Left cardiac atrium (tissue), 4 donors: ENCODE measurements at places on chromosomes 7 and 10. TPM values are rescaled to one million over a fixed set of nuclear protein-coding genes. Genes with fewer than 3 reads are reported as not detected.

The VCL gene
- total RNA-seq = 170 TPM

The MINPP1 gene
- total RNA-seq = 8.0 TPM

The TMEM196 gene
- total RNA-seq = not detected

The FBXL13 gene
- total RNA-seq = 0.65 TPM

DNA sequence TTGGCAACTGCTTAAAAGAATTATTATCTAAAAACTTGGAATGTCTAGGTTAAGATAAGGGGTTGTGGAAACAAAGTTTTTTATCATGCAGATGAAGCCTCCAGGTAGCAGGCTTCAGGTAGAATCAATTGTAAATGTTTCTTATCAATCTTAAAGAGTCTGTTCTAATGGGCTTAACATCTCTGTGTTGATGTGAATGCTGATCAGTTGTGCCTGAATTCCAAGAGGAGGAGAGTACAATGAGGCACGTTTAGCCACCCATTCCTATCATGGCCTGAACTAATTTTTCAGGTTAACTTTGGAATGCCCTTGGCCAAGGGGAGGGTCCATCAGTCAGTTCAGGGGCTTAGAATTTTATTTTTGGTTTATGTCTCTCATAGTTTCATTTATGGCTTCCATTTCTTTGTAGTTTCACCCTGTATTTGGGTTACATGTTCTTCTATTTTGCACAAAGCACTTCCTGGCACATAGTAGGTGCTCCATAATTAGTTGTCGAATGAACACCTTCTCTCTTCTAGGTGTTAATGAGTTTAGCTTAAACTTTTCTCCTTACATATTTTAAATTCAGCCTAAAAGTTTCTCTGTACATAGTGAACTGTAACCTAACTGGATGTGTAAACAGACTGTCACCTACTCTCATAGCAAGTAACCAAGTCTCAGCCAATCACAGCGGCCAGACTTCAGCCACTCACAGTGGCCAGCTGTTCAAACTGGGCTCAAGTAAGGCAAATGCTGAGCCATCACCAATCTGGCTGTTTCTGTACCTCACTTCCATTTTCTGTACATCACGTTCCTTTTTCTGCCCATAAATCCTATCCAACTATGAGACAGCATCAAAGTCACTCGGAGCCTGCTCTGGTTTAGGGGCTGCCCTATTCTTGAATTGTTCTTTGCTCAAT lies 34.7 kb downstream of the ALOX5 start:
- DNase-seq = no peak

The VIPR2 gene
- 8.5 TPM for total RNA-seq

DNA sequence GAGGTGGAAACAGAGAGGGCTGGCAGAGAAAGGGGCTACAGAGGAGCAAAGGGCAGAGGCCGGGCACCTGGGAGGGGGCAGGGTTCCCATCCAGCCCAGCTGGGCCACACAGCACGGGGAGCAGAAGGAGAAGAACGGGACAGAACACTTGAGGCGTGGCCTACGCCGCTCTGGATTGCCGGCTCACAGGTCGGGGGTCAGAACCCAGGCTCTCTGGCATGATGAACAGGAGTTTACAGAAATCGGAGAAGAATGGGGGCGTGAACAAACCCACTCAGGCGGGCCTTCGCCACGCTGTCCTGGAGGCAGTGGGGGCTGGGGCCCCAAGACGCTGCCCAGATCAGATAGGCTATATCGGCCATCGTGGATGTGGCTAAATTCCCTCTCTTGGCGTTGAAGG lies 362.2 kb upstream of the SHH start:
- no peak for DNase-seq

GRCh38 chr7:51817694-51818225 lies 501.2 kb upstream of the COBL start:
- no peak for DNase-seq

- no peak for DNase-seq
Observed at GRCh38 chr10:124003871-124004662, 89.3 kb downstream of the CHST15 start.

The PRKG1 gene
- total RNA-seq = 31.5 TPM

DNA sequence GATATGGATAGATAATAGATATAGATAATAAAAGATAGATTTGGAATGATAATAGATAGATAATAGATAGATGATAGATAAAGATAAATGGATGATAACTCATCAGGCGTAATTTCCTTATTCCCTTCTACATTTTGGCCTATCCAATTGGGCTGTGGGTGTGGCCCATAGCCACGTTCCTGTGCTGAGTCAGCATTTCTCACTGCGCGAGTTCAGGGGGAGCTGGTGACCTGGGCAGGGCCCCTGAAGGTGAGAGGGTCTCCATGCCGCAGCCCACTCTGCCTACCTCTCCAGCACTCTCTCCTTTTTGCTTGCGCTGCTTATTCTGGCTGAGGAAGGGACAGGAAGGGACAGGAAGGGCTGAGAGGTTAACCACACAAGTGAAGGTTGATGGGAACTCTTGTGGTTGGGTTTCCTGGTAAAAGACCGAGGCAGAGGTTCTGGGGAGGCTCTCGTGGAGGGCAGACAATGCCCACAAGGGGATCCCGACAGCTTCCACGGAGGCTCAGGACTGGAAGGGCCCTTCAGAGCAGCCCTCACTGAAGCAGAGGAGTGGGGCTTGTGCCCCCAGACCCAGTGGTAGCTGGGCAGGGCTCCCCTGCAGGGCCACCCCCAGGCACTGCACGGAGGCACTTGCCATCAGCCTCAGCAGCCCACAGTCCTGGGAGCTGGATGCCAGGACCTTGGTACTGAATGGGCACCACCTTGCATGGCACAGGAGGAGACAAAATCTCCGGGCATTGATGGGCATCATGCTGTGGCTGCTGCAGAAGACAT lies 247.3 kb upstream of the PITRM1 start:
- no peak for DNase-seq

- DNase-seq = no peak
Observed at GRCh38 chr7:131381069-131381838, 53.6 kb downstream of the MKLN1 start.

DNA sequence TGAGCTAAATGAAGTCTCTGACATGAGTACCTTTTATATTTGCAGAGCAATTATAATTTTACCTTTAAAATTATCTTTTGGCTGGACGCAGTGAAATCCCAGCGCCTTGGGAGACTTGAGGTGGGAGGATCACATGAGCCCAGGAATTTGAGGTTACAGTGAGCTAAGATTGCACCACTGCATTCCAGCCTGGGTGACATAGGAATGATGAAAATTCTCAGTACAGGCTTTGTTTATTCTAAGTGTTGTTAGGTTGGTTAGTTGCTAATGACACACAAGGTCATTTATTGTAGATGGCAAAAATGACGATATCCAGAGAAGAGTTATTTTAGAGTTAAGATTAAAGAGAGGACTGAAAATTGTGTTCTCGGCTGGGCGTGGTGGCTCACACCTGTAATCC lies 87.6 kb downstream of the XRCC2 start:
- DNase-seq = no peak

The C10orf105 gene
- total RNA-seq = 0.27 TPM

The CAMK2B gene
- total RNA-seq = 75.8 TPM

The TCAF2 gene
- 0.71 TPM for total RNA-seq

GRCh38 chr10:33807531-33808359 lies 473.3 kb upstream of the NRP1 start:
- DNase-seq = no peak

DNA sequence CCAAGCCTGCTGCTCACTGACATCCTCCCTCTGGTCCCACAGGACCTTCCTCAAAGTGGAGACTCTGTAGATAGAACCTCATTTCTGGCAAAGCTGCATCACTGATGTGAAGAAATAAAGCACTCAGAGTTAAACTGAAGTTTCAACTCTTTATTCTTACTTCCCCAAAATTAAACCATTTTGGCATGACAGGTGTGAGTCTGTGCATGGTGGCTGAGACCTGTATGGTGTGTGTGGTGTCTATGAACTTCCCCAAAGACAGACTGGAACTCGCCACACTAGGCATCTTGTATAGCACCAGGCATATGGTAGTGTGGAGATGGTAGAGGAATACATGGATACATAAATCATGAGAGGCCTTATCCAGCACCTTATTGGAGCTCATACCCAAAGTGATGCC lies 6.6 kb upstream of the WDFY4 start:
- no peak for DNase-seq

DNA sequence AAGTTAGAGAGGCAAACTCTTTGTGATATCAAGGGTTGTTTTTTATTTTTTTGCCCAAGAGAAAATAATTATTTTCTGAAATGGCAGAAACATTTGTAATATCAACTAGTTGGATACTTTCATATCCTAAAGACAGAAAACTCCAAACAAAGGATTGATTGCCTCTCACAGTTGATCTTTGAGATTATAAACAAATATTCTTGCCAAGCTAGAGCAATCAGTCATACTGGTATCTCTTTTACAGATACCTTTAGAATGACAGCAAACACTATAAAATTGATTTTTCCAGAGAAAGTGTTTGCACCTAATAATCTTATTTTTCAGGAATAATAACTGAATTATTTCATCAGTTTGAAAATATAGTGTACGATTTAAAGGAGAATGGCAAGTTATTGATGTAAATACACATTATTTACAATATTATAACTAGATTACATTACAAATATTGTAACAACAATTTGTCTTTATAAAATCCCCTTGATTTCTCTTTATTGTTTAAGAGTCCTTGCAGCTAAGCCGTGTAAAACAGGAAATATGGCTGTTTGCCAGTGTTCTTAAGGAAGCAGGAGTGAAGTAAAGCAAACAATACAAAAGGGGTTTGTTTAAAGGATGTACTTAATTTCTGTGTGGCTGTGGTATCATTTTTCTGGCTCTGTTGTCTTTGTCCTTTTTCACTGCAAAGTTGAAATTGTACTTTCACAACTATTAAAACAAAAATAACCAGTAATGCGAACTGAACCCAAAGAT lies 58.4 kb downstream of the MAPK8 start:
- no peak for DNase-seq

DNA sequence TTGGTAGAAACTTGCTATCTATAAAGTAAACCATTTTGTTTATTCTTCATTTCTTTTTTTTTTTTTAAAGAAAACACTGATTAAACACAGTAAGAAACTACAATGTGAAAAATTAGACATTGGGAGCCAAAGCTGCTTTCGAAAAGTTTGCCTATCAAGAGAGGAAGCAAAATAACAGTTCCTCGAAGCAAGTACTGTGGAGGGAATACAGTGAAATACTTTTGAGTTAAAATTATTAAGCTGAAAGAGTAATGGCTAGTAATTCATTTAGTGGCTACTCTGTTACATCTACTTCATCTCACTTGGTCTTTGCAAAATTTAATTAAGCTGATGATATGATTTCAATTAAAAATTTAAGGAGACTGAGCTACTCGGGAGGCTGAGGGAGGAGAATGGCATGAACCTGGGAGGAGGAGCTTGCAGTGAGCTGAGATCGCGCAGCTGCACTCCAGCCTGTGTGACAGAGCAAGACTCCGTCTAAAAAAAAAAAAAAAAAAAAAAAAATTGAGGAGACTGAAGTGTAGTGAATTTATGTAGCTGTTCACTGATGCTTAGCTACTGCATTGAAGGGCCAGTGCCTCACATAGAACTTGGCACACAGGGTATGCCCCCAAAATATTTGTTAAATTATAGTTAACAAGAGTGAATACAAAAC lies 982.1 kb upstream of the MBL2 start:
- no peak for DNase-seq

The MACROH2A2 gene
- total RNA-seq = 13.0 TPM

The SEMA3E gene
- total RNA-seq = 1.1 TPM

DNA sequence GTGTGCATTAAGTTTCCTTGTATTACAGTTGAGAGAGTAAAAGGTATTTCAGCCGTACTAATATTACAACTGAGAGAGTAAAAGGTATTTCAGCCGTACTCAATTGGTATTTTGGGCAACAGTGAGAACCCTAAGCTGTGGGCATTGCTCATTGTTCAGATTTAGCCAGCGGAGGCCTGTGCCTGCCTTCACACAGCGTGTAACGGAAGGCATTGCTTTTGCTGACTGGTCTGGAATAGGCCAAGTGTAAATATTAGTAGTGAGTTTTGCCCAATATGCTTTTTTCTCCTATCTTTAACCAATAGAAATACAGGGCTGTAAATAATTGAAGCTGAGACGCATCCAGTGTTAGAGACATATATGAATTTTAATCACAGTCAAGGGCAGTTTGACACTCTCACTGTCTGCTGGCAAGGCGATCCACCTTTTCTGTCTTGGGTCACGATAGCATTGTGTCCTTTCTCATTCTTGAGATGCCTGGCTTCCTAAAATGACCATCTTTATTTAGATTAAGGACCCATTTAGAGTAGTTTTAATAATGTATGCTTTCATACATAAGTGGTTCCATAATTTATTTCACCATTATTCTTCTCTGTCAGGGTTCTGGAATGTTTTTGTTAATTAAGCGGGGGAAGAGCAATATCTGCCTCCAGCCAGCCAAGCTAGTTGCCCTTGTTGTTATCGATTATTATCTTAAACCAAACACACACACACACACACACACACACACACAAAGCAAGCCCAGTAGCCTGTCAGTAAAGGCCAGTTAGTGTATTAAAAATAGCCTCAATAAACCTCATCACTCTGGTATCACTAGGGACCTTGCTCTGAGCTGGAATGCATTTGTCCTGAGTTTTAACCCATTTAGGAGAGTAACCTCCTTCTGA lies 130.7 kb downstream of the CELF2 start:
- no peak for DNase-seq

- DNase-seq = no peak
Observed at GRCh38 chr10:127738512-127739424, 1.8 kb downstream of the FOXI2 start.

The CRCP gene
- total RNA-seq = 27.4 TPM

GRCh38 chr10:119812684-119813083 lies 60.0 kb downstream of the MCMBP start:
- DNase-seq = no peak

- DNase-seq = no peak
Observed at GRCh38 chr7:37918526-37918925, 1.9 kb upstream of the SFRP4 start.

The TRIM73 gene
- total RNA-seq = 2.7 TPM

- DNase-seq = no peak
Observed at GRCh38 chr7:140358412-140359051, 39.8 kb downstream of the SLC37A3 start.

GRCh38 chr7:34013421-34013820 lies 108.1 kb downstream of the BMPER start:
- DNase-seq = no peak

GRCh38 chr10:70943841-70944466 lies 55.6 kb upstream of the PCBD1 start:
- DNase-seq = no peak

- no peak for DNase-seq
Observed at GRCh38 chr10:16559236-16559773, 37.6 kb upstream of the C1QL3 start.

GRCh38 chr10:50508315-50509051 lies 115.3 kb downstream of the SGMS1 start:
- no peak for DNase-seq

DNA sequence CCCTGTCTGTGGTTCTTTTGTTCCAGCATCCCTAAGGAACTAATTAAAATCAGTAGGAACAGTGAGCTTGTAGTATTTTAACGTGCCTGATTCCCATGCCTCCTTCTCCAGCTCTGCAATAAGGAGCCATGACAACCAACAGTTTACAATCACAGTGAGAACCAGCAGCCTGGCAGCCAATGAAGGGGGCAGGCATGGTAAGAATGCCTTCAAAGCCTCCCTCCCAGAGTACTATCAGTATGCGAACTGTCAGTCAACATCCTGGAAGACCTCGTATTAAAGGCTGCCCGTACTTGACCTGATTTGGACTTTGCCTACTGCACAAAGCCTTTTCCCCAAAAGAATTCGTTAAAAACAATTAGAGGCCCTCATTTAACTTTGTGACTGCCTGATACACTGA lies 7.7 kb downstream of the ZPBP start:
- DNase-seq = peak; percentile 25
